ENCODE measurements at places on chromosomes 4 and X.

- DNase-seq, result no peak
Measured at GRCh38 chrX:19121466-19121865, 802 bp downstream of the ADGRG2 start.

GRCh38 chr4:24511371-24512063 lies 72.8 kb downstream of the DHX15 start:
- DNase-seq, result no peak

DNA sequence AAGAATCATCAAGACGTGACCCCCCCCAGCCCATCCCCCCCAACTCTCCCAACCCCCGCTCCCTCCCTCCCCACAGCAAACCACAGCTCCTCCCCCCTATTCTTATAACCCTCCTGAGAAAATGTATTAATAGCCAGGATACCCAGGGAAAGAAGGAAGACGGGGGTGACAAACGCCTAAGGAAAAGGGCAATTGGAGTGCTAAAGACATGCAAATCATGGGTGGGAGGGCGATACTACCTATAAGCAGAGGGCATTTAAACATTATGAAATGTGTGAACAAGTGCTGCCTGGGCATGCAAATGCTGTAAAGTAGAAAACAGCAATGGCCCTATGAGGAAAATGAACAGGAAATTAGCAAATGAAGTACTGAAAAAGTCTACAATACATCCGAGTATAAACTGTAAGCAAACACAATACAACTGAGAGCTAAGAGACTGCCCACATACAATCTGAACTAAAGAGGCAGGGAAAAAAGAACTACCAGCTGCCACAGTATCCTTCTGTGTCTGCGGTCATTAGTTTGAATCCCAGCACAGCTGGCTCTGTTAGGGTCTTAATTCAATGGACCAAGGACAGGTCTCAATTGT lies 2.4 kb downstream of the CXXC4 start:
- peak; percentile 16 for DNase-seq

DNA sequence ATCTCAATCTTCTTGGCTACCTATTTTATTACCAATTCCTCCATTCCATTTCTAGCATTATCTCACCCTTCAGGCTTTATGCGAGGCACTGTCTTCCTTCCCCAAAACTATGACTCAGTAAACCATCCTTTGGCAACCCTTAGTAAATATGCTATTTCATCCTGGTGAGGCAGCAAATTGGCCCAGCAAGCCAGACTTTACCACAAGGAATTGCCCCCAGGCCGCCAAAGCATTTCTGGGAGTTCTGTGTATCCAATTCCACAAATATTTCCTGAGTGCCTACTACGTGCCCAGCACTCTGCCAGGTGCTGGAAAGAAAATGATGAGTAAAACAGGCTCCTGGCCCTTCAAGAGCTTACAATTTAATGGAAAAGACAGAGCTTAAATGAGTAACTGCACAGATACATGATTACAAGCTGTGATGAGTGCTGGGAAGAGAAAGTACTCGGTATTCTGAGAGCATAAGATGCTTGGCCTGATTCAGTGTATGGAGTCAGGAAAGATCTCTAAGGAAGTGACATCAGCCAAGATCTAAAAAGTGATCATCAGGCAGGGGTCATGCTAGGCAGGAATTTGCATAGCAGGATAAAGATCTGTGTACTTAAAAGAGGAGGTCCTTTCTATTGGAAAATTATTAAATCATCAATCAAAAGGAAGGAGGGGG lies 193.8 kb downstream of the ADAMTS3 start:
- DNase-seq, result no peak

DNA sequence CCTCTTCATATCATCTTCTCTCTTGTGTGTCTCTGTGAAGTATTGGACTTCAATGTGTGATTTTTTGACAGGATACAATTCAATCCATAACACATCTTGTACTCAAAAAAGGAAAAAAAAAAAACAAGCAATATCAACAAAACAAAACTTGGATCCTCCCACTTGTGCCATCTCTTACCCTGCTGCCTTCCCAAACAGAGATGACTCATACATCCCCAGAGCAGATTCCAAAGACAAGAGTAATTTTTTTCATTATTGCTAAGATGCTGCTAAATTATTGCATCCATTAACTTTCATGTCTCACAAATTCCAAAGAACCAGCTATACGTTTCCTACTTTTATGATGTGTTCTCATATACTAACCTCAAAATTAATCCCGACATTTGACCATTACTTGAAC lies 479.2 kb downstream of the GBA3 start:
- no peak for DNase-seq

- DNase-seq, result no peak
Measured at GRCh38 chrX:18899796-18900380, 84.0 kb downstream of the PHKA2 start.

GRCh38 chr4:149555799-149556198 lies 259.8 kb downstream of the IQCM start:
- DNase-seq, result no peak

DNA sequence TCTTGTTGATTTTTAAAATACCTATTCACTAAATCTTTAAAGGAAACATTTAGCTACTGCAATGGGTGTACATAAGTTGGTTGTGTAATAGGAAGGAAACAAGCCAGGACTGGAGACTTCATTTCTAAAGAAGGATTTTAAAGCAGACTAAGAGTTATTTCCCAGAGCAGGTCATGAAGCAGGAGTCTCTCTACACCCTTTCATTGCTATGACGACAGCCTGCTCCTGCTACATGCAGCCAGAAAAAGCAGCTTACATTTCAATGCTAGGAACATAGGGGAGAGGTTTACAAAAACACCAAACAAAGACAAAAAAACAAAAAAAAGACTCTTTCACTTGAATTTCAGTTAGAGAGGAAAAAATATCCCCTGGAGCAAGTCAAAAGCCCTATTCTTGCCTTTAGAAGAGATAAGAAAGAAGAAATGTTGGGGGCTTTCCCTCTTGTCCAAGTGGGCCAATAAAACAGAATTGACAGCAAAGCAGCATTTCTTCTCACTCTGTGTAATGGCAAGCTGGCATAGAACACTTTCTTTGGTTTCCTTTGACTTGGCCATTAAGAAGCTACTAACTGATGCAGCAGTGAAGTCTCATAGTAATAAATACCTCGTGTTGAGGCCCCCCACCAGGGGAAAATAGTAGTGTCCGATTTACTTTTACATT lies 3.4 kb downstream of the SPARCL1 start:
- DNase-seq, result no peak

DNA sequence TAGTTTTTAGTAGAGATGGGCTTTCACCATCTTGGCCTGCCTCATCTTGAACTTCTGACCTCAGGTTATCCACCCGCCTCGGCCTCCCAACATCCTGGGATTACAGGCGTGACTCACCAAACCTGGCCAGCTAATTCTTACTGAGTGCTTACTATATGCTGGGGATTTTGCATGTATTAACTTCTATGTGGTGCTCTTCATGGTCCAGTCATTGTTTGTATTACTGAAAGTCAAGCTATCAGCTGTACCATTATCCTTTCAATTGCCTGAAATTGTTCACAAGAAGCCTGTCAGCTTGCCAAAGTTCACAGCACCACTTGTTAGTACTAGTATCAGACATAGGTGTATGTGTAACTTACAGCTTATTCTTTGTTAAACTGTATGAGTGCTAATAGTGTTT lies 1272.1 kb downstream of the ARAP2 start:
- no peak for DNase-seq

Measured in NCI-H1436 (cell line).